Activated CD4-positive, alpha-beta T cell treated with anti-CD3 and anti-CD28 coated beads, Interleukin-10, Interleukin-2, amounts not matched to agents 100 ng/mL and 50 ng/mL, durations not matched to agents 16 hours and 8 hours (primary cell): ENCODE measurements at places on chromosomes 12 and 14.

- DNase-seq: no peak
Observed at GRCh38 chr12:49552014-49552413, 13.2 kb downstream of the KCNH3 start.

DNA sequence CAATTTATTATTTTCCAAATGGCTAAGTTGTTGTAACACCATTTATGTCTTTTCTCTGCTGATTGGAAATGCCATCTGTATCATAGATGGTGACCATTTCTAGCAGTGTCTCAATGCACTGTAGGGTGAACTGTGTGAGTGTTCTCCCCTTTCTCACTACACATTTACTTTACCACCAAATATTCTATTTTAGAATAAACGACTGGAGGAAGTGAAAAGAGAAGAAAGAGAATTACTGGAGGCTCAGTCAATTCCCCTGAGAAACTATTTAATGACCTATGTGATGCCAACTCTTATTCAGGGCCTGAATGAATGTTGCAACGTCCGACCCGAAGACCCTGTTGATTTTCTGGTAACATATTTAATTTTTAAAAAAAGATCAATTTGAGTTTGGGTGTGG lies 15.5 kb upstream of the PAPOLA start:
- DNase-seq: no peak

DNA sequence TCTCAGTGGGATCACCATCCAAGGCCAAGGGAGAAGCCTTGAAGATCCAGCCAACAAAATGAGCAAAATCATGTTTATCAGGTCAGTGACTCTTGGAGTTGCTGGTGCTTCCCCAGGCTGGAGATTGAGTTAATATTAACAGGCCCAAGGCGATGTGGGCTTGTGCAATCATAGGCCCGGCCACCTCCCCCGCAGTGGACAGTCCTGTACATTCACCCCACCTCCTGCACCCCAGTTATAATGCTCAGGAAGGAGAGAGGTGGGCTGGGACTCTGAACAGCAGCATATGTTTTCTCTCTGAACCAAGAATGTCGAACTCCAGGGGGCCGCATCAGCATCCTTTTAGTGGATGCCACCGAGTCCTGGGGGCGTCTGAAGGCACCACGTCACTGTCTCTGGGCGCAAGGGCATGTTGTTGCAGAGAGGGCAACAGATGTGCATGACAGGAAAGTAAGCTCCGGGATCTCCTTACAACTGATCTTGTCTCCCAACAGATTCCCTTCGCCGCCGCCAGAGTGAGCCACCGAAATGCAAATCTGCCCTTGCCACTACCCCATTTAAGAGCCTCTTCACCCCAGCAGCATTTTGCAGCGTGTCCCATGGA lies 32.2 kb upstream of the SERPINA6 start:
- no peak for DNase-seq

DNA sequence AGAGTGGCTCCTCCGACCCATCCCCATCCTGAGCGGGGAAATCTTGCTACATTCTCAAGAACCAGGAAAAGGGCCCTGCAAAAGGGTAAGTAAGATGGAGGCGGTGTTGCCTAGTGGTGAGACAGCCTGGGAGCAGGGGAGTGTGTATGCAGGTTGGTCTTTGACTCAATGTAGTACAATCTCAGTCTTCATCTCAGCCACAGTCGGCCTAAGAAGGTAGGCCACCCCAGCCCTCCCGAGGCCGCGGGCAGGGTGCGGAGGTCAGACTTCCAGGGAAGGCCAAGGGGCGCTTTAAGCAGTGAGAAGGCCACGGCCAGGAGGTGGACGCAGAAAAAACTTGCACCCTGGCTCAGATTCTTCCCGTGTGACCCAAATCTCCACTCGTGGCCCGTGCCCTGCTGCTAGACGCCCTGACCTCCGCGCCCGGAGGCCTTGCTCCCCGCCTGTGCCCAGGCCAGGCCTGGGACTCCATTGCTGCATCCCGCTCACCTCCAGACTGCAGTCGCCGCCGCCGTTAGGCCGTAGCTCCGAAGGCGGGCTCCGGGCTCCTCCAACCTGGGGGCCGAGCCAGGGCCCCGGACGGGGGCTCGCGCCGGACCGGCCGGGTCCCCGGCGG lies 435 bp downstream of the FOXM1 start:
- DNase-seq: peak; percentile 54

GRCh38 chr12:3436461-3437065 lies 54.4 kb upstream of the PRMT8 start:
- DNase-seq: no peak

DNA sequence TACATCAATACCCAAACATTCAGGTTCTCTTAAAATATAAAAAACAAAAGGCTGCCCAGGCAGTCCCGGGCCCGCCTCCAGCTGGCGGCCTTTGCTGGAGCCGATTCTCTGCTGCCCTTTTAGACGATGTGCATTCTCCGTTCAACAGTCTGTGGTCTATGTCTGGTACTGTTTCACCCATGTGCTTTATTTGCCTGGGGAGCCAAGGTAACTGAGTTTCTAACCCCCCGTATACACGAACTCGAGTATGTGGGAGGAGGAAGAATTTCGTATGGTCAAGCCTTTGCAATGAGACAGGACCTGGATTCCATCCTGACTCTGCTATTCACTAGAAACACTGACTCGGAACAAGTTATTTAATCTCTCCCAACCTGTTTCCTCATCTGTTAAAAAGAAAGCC lies 54.1 kb upstream of the GPR68 start:
- DNase-seq: no peak

- no peak for DNase-seq
Observed at GRCh38 chr14:25444381-25444780, 394.4 kb upstream of the STXBP6 start.

- no peak for DNase-seq
Observed at GRCh38 chr12:124422570-124423523, 128.0 kb downstream of the RFLNA start.

DNA sequence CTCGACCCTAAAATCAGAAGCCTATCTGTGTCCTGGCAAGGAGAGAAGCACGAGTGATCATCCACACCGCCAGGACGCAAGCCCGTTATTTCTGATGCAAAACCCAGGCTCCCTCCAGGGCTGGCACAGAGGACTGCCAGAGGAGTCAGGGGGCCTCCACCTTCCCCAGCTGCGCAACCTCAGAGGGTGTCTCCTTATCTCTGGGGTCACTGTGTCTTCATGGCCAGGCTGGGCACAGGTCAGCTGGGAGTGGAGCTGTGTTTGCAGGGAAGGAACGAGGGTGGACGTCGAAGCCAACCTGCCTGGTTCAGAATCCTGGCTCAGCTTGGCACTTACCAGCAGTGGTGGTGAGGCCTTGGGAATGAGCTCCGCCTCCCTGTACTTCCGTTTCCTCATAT lies 12.0 kb upstream of the SERPINA3 start:
- DNase-seq: no peak

DNA sequence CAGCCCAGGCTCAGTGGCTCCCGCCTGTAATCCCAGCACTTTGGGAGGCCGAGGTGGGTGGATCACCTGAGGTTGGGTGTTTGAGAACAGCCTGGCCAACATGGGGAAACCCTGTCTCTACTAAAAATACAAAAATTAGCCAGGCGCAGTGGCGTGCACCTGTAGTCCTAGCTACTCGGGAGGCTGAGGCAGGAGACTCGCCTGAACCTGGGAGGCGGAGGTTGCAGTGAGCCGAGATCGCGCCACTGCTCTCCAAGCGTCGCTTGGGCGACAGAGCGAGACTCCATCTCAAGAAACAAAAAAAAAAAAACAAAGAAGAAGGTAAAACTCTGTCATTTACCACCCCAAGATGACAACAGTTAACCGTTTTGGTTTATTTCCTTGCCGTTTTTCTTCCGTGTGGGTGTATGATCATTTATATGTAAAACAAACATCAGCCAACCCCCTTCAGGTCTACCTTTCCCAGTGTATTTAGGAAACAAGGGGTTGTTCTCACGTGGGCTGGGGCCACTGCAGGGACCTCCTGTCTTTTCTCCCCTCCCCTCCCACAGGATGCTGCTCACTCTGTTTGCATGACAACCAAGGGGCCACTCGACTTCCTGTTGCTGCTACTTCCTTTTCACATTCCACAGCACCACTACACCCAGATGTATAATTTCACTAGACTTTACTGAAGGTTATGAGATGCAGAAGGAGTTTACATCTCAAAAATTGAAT lies 13.6 kb downstream of the TTC9 start:
- DNase-seq: peak; percentile 90

DNA sequence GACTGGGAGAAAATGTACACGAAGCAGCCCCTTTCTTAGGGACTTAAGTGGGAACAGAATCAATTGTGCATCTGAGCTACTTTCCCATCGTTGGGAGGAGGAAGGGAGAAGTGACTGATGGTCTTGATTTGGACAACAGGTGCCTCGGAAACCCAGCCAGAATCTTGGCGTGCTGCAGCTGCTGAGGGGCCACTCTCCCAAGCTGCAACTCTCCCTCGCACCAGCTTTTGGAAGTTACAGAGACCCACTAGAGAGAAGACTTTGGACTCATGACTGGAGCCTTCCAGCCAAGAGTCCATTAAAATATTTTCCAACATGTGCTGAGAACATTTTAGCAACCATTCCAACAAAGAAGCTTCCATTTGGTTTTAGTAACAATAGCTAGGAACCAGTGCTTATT lies 52.3 kb downstream of the GNS start:
- no peak for DNase-seq

GRCh38 chr12:25957793-25958427 lies 572 bp upstream of the RASSF8 start:
- DNase-seq: no peak

GRCh38 chr12:128840862-128841468 lies 12.3 kb upstream of the GLT1D1 start:
- DNase-seq: no peak

DNA sequence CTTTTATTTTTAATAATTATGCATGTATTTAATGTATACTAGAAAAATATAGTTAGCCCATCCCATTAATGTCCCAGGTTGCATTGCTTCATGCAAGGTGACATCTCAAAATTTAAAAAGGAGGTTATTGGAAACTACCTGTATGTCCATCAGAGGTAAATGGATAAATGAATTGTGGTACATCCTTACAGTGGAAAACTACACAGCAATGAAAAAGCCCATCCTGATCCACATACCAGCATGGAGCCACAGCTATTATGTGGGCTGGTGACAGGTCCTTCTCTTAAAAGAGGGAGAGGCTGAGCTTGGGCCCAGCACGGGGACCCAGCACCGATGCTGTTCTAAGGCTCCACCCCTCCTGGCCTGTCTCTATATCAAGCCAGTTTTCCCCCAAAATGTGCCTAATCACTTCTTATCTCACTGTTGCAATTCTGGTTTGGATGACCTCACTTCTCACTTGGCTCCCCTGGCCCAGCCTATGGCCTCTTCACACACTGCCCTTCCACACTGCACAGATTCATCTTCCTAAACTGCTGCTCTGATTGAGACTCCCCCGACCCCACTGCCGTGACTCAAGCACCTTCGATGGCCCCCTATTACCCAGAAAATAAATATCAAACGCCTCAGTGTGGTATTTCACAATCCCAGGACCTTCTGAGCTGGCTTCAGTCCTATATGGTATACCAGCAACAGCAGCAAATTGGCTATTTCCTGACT lies 97.1 kb upstream of the NCOR2 start:
- DNase-seq: no peak

DNA sequence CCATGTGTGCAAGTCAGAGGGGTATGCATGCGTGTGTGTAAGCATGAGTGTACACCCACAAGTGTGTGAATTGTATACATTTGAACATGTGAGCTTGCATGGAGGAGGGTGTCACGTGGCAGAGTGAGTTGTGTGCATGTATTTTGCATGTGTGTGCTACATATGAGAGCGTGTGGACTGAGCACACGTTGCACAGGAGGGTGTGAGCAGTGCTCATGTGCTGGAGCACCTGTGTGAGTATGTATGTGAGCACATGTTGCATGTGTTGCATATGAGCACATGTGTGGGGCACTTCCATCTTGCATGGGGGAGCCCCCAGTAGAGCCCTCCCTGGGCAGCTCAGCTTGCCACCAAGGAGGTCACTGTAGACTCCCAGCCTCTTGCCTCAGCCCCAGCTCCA lies 180.2 kb upstream of the MYL2 start:
- no peak for DNase-seq

DNA sequence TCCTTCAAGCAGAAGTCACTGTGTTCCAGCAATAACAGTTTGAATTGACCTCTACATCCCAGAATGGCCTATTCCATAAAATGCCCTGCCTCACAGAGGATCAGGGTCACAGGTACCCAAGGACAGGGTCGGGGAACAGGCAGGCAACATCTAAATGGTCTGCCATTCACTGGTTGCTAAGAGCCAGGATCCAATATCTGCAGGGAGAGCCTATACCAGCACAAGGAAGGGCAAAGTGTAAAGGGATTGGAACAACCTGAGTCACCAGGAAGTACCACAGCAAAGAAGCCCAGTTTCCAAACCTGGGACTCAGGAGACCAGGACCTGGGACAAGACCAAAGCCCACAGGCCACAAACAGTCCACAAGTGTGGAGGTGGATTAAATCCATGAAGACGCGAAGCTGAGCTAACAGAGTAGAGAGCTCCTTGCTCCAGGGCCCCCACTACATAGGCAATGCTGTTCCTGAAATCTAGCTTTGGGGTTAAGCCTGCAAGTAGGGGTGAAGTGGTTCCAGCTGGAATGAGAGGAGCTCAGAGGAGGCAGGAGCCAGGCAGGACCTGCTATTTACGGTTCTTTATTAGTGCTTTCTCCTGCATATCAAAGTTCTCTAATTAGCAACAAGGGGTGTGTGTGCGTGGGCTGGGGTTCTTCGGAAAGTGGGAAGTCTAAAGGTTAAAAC lies 274.3 kb downstream of the BCL11B start:
- no peak for DNase-seq

DNA sequence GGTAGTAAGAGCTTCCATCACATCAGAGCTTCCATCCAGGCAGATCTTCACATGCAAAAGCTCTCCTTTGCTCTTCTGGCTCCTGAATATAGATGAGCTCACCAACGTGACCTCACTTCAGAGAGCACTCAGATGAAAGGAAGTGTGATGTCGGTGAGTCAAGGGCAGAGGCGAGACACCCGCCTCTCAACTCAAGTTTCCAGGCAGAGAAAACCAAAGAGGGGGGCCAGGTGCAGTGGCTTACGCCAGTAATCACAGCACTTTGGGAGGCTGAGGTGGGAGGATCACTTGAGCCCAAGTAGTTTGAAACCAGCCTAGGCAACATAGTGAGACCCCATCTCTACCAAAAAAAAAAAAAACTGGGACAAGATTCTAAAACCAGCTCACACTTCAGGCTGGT lies 126.9 kb downstream of the DUSP6 start:
- peak; percentile 89 for DNase-seq

DNA sequence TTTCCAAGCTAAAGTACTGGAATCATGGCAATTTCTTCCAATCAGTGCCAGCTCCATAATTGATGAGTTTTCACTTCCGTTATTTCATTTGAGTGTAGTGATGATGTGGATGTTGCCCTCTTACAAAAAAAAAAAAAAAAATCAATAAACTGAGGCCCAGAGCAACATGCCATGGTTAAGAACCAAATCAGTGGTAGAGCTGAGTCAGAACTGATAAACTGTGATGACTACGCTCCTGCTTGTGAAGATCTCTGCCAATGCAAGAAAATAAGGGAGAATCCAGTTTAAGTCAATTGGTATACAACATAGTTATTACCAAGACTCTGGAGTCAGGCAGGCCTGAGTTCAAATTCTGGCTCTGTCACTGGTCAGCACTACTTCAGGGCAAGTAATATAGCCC lies 102.7 kb downstream of the GPR135 start:
- peak; percentile 3 for DNase-seq

GRCh38 chr14:24183014-24183481 lies 5.6 kb downstream of the IPO4 start:
- DNase-seq: no peak
